ENCODE measurements at places on chromosomes 11 and 22.

DNA sequence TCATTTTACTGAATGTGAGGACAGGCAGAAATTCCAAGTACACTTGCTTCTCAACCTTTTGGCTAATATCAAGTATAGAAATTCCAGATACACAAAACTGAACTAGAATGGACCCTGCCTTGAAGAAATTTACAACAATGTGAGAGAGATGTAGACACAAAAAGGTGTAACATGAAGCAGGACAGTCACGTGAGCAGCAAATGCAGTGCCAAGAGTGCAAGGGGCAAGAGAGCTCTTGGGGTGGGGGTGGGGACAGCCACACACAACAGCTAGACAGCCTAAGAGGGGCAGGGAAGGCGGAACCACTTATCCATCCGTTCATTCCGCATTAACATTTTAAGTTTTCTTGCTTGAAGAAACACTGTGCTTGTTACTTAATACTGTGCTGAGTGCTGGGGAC lies 28.9 kb downstream of the PLEKHA7 start:
- no peak for DNase-seq

DNA sequence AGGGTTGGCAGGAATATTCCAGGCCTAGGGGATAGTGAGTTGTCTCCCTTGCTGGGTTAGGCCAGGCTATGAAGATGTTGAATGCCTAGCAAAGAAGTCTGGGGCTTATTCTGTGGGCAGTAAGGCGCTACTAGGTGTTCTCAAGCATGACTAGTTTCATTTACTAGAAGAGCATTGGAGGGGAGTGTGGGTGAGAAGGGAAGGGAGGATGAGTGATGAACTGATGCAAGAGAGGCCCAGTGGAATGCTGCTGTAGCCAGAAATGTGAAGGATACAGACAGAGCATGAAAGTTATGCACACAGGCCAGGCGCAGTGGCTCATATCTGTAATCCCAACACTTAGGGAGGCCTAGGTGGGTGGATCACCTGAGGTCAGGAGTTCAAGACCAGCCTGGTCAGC lies 33.5 kb downstream of the POU2F3 start:
- DNase-seq = peak; percentile 8

DNA sequence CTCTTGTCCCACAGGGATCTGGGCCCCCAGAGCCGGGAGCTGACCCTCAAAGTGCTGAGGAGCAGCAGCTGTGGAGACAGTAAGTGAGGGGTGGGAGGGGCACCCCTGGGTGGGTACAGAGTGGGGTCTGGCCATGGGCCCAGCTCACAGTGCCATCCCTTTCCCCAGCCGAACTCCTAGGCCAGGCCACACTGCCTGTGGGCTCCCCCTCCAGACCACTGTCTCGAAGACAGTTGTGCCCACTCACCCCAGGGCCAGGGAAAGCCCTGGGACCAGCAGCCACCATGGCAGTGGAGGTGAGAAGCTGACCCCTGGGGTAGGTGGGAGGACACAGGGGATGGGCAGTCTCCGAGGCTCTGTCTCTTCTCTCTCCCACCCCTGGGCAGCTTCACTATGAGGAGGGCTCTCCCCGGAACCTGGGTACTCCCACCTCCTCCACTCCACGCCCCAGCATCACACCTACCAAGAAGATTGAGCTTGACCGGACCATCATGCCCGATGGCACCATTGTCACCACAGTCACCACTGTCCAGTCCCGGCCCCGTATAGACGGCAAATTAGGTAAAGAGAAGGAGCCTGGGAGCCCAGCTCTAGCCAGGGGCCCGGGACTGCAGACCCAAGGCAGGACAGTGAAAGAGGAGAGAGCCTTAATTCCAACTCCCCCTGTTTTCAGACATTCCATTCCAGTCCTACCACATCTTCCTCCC lies 5.3 kb downstream of the C2CD2L start:
- no peak for DNase-seq

DNA sequence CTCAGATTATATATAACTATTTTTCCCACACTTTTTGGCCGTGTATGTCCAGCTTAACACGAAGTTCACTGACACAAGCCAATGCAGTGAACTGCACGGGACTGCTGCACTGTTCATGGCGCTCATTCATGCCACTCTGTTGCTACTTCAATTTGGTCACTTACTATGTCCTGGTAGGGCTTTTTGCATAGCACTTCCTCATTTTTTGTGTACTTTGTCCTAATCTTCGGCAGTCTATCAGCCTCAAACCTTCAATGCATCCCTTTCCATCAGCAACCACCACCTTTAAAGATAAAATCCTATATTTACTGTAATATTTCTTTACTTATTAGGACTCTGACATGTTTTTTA lies 18.7 kb upstream of the ARHGAP32 start:
- DNase-seq = no peak

DNA sequence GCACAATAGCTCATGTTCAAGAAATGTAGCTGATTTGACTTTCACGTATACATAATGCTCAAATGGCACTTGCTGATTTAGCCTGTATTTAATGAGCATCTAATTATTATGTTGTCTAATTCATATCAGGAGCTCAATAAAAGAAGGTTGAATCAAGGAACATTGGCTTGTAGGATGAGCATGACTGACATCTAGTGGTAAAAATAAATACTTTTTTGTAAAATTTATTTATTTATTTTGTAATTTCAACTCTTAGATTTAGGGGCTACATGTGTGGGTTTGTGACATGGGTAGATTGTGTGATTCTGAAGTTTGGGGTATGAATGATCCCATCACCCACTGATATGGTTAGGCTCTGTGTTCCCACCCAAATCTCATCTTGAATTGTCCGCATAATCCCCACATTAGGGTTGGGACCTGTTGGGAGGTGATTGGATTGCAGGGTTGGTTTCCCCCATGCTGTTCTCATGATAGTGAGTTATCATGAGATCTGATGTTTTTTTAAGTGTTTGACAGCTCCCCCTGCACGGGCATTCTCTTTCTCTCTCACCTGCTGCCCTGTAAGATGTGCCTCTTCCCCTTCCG lies 1.7 kb upstream of the OR52E5 start:
- DNase-seq = peak; percentile 38

DNA sequence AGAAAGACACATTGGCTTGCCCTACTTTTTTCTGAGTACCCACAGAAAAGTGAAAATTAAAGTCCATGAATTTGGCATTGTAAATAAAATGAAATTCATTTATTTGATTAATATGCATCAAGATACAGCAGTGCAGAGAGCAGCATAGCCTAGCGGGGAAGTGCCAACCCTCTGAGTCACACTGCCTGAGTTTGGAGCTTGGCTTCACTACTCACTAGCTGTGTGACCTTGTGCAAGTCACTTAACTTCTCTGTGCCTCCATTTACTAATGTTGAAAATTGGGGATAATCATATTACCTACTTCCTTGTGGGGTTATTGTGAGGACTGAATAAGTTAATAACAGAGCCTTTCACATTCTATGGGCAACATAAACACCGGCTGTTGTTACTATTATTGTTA lies 111.5 kb upstream of the CSNK2A3 start:
- DNase-seq = peak; percentile 7

Measured in ELR (cell line).